ENCODE measurements at places on chromosomes 7 and 10.

GRCh38 chr10:3926258-3926657, 141.2 kb upstream of the KLF6 start:
- DNase-seq: no peak

- DNase-seq: no peak
Observed at GRCh38 chr10:78185693-78186055, 152.0 kb downstream of the RPS24 start.

DNA sequence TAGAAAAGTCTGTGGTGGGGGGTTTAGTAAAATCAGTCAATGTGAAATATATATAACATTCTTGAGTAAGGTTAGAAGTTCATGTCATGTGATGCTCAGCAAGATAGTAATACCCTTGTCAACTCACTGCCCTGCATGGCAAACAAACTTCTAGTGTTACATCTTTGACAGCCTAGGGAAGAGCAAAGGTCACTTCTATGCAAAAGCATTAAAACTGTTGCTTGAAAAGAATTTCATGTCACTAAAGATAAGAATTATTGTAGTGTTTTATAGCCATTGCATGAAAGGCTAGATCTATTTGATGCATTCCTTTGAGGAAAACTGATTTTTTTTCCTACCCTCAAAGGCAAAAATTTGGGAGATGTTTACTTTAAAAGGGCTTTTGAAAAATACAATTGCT, 176.0 kb downstream of the SKAP2 start:
- no peak for DNase-seq

GRCh38 chr10:110479710-110480109, 18.0 kb upstream of the DUSP5 start:
- DNase-seq: no peak

DNA sequence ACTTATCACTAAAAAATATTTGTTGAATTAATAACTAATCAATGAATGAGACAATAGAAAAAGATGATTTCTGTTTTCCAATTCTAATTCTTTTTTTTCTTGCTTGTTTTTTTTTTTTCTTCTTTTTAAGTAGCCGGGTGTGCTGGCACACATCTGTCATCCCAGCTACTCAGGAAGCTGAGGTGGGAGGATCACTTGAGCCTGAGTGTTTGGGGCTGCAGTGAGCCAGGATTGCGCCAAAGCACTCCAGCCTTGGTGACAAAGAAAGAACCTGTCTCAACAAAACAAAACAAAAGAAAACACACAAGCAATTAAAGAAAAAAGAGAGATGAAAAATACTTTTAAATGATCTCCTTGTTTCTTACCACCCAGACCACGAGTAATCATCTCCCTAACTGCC, 1109.3 kb downstream of the REEP3 start:
- no peak for DNase-seq

DNA sequence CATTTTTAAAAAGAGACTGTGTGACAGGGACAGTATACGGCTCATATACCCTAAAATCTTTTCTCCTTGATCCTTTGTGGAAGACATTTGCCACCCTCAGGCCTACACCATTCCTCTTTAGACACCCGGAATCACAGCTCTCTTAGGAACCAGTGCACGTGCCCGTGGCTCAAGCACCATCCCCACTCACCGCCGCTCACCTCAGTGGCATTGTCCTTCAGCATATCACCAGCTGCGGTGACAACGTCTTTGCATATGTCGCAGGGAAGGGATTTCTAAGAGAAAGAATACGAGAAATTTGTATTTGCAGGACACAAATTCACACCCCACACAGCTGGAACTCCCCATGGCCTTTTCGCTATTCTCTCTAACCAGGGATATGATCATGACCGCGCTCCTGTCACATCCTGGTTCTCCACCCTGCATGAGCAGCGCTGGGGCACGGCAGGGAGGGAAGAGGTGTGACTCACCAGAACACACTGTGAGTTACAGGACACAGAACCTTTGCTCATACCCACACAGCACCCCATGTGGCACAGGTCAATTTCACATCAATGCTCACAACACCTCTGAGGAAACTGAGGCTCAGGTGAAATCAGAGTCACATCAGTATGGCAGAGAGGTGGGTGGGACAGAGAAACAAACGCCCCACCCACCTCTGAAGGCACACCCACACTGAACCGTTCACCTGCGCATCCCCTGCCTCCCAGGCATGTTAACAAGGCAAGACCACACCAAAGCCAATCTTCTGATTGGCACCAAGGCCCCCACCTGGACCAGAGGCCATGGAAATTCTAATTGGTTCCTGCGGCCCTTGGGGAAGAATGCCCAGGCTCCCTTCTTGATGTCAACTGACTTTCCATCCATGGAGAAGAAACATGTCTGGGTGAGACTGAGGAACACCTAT, 19.2 kb downstream of the PSAP start:
- DNase-seq: no peak

DNA sequence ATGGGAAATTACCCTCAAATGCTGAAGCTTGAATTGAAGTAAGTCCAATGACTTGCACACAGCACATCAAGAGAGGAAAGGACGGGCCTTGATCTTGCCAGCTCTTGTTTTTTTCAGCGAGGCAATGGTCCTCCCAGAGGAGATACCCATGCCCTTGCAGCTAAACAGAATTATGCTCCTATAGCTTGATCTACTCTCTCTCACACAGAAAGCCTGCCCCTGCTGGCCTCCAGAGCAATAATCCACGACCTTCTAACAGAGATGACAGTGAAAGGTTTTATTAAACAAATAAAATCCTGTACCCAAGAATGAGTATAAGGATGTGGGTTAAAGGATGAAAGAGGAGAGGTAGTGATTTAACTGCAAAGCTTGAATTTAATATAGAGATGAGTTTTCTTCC, 268.0 kb downstream of the ADRA2A start:
- no peak for DNase-seq

- DNase-seq: no peak
Observed at GRCh38 chr7:7681191-7681935, 37.0 kb downstream of the RPA3 start.

- DNase-seq: no peak
Observed at GRCh38 chr10:67088036-67088435, 162.2 kb downstream of the LRRTM3 start.

GRCh38 chr7:5296611-5297226, 14.0 kb downstream of the SLC29A4 start:
- peak; percentile 68 for DNase-seq

DNA sequence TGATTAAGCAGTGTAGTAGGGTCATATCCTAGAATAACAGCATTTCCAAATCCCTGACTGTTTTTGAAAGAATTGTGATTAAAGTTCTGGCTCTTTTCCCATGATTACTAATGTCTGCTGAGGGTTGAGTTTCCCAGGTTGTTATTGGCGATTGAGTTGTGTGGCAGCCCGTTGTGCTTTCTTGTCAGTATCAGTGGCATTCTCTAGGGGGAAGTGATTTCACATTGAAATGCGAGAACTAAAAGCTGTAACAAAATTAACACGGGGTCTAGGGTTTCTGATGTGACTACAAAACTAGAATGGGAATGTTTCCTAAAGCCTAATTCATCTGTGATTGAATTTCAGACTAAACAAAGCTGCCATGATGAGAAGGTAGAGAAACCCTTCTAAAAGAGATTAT, 349.4 kb downstream of the EXOC4 start:
- DNase-seq: no peak

- DNase-seq: no peak
Observed at GRCh38 chr7:27192546-27193334, 7.2 kb downstream of the HOXA13 start.

DNA sequence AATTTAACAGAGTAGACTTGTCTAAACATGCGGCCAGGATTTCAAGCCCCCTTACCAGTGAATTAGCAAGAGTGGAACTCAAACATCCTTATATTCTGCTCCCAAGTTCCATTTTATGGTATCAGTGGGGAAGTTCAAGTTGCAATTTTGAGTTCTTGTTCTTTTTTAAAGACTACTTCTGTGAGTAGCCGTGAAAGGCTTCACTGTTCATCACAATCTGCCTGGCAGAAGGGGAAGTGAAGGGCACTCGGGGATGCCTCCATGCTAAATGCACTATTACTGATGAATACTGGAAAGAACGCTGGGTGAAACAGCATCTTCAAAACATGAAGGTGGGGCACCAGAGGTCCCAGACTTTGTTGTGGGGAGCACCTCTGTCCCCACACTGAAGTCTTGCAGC, 22.4 kb upstream of the FGL2 start:
- no peak for DNase-seq

- DNase-seq: no peak
Observed at GRCh38 chr7:3568516-3568915, 267.5 kb downstream of the SDK1 start.

DNA sequence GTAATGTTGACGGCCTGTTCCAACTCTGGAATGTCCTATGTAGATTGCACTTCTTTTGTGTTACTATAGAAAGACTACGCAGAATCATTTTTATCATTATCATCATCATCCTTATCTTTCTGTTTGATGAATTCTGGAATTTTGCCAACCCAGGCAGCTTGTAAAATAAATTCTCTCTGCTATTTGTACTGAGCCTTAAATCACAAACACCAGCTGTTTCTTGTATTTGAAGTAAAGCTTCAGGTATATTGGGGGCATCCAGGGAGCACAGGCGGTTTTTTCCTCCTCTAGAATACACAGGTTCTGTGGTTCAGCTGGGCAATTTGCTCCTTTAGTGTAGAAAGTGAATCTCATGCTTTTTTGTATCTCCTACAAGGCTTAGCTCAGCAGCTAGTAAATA, 14.9 kb upstream of the CPA5 start:
- DNase-seq: no peak

DNA sequence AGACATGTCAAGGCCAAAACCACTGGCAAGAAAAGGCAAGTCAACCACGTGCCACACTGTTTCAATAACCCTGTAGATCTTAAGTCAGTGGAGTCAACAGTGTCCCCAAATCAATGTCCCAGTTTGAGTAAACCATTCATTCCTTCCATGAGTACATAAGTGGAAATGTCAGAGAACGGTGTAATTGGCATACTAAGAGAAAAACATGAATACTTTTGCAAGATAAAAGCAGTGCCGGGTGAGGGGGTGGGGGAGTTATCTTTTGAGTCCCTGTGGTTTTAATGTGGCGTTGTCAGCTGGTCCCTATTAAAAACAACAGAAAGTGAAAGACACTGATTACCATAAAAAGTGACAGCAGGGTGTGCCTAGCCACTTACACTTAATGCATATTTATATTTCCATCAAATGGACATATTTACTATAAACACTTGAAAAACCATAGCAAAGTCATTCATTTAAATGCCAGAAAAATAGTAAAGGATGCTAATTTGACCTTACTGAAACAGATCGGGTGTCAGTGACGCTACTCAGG, 37.8 kb downstream of the RSU1 start:
- peak; percentile 36 for DNase-seq

DNA sequence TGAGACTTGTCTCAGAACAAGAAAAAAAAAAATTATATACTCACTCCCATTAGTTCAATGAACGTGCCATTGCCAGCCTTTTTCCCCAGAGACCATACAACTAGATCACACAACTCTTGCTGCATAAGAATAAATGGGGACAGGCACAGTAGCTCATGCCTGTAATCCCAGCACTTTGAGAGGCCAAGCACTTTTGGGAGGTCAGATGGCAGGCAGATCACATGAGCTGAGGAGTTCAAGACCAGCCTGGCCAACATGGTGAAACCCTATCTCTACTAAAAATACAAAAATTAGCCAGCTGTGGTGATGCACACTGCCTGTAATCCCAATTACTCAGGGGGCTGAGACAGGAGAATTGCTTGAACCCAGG, 13.6 kb downstream of the PDLIM1 start:
- no peak for DNase-seq

- no peak for DNase-seq
Observed at GRCh38 chr7:128831994-128832879, 2.0 kb downstream of the FLNC start.

DNA sequence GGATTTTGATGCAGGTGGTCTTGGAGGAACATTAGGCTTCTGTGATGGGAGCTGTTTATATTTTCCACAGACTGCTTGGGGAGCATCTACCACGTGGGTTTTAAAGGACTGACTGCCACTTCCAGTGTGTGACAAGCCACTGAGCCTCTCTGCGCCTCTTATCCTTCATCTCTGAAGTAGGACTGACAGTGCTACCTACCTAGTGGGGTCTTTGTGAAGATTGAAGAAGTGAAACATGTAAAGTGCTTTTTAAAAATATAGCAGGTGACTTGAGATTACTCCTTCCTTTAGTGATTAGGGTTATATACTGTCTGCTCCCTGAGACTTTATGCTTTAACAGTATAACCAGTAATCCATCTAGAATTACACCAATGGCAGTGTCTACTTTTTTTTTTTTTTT, 29.9 kb downstream of the NKX2-3 start:
- no peak for DNase-seq

DNA sequence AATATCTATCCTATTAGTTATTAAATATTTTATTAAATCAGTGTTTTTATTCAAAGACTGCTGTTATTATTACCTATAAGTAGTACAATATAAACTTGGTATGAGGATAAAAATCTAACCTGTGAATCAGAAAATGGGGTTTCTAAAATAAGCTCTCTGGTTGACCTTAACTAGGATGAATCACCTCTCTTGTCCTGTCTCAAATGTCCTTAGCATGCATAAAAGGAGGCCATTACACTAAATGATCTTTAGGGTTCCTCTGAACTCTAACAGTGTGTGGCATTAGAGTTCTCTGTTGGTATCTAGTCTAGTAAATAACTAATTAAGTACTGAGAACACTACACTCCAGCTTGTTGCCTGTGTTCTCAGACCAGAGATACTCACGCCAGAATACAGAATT, 143.1 kb upstream of the LRRTM3 start:
- no peak for DNase-seq

DNA sequence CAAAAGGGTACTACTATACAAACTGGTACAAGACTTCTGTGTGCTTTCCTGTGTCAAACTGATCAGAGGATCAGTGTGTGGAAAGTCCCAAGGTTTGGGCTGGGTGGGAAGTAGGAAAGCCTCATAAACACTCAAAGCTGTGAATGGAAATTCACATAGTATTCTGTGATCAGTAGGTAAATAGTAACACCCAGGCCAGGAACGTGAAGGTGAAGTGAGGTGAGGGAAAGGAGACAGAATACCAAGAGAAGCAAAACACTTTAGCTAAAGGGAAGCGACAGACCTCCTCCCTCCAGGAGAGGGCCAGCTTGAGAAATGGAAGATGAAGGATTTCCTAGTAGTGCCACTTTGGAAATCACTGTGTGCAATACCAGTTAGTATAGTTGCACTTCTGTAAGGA, 451.9 kb downstream of the KCNMA1 start:
- no peak for DNase-seq

DNA sequence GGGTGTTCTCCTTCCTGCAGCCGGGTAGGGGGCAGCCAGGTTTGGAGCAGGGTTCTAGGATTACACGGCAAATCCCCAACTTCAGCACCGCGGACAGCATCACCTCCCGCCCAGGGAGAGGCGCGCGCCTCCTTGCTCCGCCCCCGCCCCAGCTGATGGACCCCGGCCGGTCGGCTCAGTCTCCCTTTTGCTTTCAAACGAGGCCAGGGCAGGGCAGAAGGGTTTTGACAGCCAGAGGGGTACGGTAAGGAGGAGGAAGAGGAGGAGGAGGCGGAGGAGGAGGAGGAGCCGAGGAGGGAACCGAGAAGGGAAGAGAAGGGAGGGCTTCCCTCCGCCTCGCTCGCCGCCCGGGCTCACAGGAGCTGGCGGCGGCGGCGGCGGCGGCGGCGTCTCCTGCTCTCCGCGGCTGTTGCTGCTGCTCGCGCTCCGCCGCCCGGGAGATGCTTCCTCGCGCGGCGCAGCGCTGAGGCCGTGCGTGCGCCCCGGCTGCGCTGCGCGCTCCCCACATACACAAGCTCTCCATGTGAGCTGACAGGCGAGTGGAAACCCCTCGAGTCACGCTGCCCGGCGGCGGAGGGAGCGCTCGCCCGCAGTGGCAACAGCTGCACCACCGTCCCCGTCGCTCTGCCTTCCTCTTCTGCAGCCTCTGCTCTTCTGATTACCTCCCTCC, 615 bp upstream of the CNTNAP2 start:
- DNase-seq: no peak
